ENCODE measurements at places on chromosomes 16 and 17.

DNA sequence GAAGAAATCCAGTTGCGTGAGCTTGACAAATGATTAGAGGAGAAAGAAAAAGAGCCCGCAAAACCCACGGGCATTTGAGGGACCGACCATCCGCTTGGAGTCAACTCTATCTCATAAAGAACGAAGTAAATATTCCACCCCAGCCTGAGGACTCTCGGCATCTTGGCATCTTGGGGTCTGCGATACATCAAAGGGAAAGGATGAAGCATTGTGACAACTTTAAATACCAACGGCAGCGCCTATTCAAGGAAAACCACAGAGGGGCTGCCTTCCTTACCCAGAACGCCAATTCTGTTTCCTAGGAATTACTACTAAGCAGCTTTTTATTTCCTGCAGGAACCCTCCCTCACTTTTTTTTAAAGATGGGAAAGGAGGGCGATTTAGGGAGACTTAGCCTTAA, 152.2 kb downstream of the FOXL1 start:
- no peak for DNase-seq

DNA sequence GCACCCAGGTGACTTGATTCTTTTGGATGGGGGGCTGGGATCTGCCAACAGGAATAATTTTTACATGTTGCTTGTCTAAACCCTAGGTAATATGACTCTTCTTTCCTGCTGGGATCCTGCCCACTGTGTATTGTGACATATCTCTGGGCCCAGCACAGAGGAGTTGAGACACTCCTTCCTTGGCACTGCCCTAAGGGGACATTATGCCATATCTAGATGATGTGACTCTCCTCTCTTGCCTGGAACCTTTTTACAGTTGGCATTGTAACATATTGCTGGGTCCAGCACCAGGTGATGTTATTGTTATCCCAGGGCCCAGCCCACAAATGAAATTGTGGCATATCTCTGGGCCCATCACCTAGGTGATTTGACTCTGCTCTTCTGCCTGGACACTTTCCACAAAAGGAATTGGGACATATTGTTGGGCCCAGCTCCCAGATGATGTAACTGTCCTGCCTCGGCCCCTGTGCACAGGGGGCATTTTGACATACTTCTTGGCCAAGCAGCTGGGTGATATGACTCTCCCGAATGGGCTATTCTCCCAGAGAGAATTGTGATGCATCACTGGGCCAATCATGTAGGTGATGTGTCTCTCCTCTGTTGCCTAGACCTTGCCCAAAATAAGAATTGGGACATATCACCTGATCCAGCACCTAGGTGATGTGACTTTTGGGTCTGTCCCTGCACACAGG, 1837.7 kb downstream of the TP53TG3F start:
- DNase-seq = no peak

DNA sequence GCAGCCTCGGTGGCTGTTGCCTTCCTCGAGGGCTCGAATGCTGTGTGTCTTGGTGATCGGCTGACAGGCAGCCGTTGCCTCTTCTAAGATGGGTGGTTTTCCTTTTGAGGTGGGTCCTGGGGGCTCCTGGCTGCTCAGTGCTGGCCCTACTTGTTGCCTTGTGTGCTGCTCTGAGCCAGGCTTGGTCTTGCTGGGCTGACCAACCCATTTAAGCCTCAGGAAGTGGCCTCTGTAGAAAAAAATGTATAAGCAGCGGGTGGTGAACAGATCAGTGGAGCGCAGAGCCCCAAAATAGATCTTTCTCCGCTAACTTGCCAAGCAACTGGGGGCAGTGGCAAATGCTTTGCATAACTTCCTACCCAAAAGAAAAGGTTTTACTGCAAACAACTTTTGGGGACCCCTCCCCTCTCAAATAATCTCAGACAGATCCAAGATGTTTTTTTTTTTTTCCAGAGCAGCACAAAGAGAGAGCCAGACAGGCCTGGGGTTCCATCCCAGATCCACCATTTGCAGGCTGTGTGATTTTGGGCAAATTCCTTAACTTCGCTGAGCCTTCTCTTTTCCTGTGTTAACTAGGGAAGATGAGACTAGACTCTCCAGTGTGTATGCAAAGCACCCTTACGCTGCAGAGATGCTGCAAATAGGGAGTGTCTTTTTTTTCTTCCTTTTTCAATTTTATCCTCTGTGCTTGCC, 42.5 kb downstream of the PLCG2 start:
- DNase-seq = no peak

- no peak for DNase-seq
Observed at GRCh38 chr17:13792314-13792713, 190.6 kb upstream of the HS3ST3A1 start.

DNA sequence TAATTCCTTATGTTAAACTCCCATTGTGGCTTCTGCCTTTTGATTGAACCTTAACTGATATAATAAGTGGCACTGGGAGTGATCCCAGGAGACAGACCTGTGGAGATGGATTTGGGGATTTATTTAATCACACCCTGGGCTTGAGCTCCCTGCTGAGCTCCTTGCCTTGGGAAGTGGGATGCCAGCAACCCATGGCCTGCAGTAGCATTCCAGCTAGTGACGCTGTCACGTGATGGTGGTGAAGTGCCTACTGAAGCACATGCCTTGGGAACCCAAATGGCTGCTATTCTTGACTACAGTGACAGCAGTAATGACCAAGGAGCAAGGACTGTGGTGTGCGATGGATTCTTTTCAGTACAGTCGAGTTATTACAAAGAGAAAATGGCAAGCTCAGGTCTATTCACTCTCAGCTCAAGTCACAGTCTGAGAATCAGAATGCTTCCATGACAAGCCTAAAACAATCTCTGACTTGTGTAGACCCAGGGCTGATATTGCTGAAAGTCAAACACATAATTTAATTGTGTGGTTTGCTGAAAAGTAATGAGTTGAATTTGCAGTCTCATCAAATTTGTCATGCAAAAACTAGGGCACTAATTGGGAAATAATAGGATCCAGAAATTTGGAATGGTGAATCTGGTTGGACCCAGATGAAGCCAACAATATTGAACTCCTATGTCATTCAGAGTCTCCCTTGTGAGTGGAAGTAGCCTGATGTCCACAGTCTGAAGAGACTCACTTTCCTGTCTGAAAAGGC, 47.1 kb downstream of the BCL7C start:
- DNase-seq = no peak

GRCh38 chr17:73749337-73749823, 105.1 kb upstream of the SDK2 start:
- no peak for DNase-seq

DNA sequence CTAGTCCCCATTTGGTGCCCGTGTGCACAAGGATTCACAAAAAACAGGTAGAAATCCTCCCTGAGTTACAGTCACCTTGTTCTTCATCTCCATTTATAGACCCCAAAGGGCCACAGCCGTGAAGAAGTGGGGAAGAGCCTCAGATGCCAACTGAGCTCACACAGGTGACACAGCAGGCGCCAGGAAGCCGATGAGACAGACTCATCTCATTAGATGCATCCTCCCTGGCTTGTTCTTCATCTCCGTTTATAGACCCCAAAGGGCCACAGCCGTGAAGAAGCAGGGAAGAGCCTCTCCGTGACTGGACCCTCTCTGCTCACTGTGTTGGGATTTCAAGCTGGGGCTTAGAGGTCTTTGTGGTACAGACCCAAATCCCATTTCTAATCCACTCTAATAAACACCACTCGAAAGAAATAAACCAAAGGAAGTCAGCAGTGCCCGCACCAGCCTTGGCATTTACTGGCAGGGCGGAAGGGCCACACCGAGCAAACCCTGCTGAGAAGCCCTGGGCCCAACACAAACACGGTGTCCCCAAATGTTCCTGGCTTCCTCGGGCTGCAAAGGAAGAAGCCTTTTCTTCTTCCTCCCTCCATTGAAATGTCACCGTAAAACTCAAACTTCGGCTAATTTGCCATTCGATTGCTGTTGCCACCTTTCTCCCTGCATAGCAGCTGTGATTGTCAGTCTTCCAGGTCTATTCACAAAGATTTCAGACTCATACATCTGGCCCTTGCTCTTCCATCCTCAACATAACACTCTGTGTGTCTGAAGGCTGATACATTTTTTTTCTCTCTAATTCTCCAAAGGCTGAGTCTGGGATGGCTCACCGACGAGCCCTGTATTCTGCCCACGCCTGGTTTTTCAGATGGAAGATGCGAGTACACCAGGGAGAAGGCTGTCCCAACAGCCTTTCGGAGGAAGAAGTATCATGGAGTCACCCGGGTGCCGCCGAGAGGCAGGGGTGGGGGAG, 44.9 kb upstream of the DOC2B start:
- DNase-seq = no peak

- DNase-seq = no peak
Observed at GRCh38 chr16:29868396-29869009, 5.5 kb upstream of the CDIPT start.

DNA sequence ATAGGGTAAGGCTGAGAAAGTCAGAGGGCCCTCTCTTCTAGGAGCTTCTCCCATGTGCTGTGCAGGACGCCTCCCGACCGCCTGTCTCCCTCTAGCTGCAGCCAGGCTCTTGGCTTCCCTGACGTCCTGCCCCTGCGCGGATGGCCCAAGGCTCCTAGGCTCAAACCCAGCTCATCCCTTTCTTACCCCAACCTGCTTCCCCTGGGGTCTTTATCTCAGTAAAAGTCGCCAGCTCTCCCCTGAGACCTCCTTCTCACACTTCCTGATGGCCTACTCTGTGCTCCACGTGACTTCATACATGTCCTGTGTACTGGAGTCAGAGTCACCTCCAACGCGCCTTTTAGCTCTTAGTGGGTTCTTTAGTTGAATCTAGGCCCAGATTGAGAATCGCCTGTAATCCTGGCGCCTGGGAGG, 1.1 kb upstream of the ZNF747 start:
- peak; percentile 31 for DNase-seq

DNA sequence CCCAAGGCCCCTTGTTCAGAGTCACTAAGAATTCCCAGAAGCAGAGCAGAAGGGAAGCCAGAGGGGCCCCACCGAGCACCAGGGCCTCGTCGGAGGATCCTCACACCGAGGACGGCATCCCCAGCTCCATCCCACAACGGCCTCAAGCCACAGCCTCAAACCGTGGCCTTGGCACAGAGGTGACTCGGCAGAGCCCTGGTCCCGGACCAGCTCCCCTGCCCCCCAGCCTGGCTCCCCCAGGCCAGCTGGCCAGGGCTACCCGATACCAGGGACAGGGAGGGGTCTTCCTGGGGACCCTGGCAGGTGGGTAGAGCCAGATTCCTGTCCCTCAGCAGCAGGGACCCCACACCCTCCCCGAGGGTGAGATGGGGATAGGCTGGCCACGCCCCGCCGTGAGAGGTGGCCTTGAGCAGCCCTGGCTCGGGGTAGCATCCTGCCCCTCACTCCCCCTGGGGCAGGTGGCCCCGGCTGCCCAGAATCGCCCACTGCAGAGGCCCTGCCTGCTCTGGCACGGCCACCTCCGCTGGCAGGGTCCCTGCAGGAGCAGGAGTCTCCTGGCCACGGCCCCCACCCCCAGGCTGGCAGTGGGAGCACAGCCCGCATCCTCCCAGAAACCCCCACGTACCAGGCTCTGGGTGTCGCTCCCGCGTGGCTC, 5.6 kb upstream of the PVALEF start:
- DNase-seq = no peak

GRCh38 chr17:74922694-74923537, at the start of gene USH1G:
Gene USH1G (minus strand): TSS chr17:74923255. CDS start chr17:74923073, 182 bp downstream.
- DNase-seq = no peak

GRCh38 chr17:65085951-65086350, 29.4 kb upstream of the GNA13 start:
- no peak for DNase-seq

GRCh38 chr17:76025294-76025693, 1.8 kb downstream of the EVPL start:
- DNase-seq = no peak

DNA sequence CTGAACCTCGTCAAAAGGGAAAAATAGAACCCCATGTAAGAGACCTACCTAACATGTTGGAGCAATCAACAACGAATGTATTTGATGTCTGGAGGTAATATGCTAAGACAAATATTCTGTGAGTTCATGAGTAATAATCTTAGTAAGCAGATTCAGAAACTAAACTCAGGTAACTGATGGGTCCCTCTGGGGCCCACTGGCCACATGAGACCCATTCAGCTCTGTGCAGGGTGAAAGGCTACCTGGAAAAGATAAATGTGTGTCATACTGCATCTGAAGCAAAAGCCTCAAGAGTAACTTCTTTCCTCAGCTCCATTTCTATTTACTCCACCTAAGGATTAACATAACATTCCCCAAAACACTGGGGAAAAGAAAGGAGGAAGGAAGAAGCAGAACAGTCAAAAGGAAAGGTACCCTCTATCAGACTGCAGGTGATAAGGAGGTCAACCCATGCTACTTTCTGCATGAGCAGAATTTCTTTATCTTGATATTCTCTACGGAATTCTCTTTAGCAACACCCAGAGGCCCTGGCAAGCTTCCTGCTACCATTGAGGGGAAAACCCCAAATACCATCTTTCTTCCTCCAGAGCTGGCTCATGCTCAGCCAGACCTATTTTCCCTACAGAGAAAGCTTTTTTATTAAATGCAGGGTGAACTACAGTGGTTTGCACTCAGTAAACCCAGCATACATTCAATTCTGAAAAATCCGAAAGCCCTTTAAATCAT, 37.7 kb upstream of the ABCA6 start:
- no peak for DNase-seq

- no peak for DNase-seq
Observed at GRCh38 chr17:79019632-79020584, 4.1 kb upstream of the C1QTNF1 start.

- DNase-seq = no peak
Observed at GRCh38 chr16:72255786-72256185, 83.8 kb upstream of the PMFBP1 start.

DNA sequence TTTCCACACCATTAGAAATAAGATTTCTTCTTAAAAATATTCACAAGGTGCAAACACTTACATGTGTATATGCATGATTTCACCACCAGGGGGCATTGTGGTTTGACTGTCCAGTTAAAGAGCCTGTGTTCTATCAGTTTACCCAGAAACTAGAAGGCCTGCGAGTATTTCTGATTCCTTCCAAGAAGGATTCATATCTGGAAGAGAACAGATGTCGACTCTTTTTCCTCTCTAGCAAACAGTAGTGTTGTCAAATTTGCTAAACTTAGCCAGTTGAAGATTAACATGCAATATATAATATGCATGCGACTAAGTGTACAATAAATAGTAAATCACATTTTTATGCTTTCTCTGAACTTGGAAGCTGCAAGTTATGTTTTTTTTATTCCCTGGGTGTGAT, 404.1 kb downstream of the WWOX start:
- DNase-seq = no peak

GRCh38 chr16:58614212-58614611, 15.4 kb downstream of the CNOT1 start:
- no peak for DNase-seq

DNA sequence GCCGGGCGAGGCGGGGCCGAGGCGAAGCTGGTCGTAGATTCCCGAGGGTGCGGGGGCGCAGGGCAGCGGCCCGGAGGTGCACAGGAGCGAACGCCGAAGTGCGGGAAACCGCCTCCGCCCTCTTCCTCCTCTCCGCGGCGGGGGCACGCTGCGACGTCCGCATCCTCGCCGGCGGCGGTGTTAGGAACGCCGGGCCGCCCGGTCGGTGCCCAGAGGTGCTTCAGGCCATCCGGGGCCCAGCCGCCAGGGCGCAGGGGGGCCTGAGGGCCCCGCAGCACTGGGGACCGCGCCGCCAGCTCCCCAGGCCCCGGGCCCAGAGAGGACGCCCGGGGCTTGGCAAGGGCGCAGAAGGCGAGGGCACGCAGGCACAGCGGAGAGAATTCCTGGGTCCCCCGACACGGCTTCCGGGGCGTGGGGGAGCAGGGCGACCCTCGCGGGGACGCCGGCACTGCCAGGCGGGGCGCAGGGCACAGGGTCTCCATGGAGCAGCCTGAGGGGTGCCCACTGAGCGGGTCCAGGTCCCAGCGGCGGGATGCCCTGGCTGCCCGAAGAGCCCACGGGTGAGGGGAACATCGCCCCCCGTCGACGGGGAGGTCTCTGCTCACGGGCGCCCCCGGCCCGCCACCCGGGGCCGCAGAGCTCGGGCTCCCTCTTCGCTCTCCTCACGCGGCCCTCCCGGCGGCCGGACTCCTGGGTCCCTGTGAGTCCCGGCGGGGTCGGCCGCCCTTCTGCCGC, 576 bp downstream of the EPOP start:
- DNase-seq = no peak
